Large intestine (tissue), 12 donors: ENCODE measurements at places on chromosomes 1 and 21. TPM values are rescaled to one million over a fixed set of nuclear protein-coding genes. Genes with fewer than 3 reads are reported as not detected.

GRCh38 chr21:44253832-44254710 is 7.6 kb downstream of the DNMT3L start:
- no peak for DNase-seq

- no peak for DNase-seq
Observed at GRCh38 chr1:109637446-109637845, 17.8 kb downstream of the AMPD2 start.

DNA sequence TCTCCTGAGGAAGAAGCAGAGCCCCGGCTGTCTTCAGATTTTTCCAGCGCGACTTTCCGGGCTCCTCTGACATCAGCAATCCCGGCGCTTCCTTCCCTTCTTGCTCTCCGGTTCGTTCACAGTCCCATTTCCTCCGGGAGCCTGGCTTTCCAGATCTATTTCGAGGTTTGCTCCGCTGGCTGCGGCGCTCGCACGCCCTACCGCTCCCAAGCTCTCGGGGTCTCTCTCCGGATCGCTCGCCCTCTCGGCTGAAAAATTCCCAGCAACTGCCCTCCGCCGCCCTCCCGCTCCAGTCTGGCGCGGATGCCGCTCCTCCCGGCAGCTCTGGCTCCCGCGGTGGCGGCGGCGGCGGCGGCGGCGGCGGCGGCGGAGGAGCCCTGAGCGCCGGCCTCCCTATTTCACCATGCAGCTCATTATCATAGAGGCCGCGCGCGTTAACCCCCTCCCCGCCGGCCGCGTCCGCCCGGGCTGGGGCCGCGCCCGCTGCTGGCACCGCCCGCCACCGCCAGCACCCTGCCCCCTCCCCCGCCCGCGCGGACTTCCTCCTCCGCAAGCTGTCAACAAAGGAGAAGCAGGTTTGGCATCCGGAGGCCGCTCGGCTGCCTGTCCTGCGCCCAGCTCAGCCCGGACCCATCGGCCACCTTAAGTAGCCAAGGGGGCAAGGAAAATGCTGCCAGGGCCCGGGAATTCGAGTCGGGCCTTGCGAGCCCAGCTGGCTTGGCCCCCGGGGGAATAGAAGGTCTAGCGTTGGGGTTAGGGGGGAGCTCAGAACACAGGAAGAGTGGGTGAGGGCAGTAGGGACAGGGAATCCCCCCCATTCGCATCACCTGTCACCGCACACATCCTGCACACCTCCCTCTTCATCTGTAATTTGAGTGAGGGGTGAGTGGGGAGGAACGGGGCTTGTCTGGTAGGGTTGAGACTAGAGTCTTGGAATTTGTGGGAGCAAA is at the start of gene PLXNA2:
Gene PLXNA2, minus strand, starts transcription at position 418 of the 950 bp plus-strand sequence. CDS start 26,462 bp downstream, outside the sequence.
- no peak for DNase-seq

- peak; percentile 6 for DNase-seq
Observed at GRCh38 chr21:44711327-44712202, at the start of gene TSPEAR. Gene TSPEAR, minus strand, starts transcription at chr21:44711572. Its CDS starts 58 bp downstream, at chr21:44711514.

DNA sequence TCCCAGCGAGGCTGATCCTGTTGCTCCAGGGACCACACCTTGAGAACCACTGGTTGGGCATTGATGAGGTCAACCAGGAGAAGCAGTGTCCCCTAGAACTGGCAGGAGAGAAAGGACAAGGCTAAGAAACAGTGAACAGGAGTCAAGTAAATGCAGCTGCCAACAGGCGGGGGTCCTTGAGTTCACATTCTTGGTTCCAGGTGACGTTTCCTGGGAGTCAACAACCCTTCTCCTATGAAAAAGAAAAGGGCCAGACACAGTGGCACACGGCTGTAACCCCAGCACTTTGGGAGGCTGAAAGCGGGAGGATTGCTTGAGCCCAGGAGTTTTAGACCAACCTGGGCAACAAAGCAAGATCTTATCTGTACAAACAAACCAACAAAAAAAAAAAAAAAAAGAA is 98.3 kb downstream of the KAZN start:
- DNase-seq, result no peak

GRCh38 chr1:160006312-160006940 is 25.4 kb downstream of the PIGM start:
- DNase-seq, result peak; percentile 71

DNA sequence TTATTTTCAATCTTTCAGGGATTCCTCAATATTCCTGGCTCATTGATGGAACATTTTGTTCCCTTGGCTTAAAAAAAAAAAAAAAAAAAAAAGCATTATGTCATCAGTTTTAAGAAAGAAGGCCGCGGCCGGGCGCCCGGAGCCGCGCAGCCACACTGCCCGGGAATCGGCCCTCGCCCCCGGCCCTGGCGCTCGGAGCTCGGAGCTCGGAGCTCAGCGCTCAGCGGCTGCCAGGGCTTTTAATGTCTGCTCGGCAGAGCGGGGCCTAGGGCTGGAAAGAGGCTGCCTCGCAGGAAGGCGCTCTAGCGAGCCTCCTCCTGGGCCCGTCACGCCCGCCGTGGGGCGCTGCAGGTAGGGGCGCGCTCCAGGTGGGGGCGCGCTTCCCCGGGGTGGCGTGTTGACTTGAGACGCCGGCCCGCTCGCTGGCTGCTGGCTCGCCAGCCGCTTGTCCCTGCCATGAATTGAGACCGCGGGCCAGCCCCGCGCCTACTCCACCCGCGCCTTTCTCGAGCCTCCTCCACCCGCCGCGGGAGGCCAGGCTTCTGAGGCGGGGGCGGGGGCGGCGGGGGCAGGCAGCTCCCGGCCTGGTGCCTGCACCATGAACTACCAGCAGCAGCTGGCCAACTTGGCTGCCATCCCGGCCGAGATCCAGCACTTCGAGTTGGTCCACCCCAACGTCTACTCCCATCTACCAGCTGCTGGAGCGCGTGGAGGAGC is 5.4 kb upstream of the TDRD5 start:
- peak; percentile 45 for DNase-seq

GRCh38 chr1:92372164-92372563 is 73.3 kb downstream of the RPAP2 start:
- no peak for DNase-seq

GRCh38 chr21:35084869-35085268 is 35.8 kb upstream of the RUNX1 start:
- no peak for DNase-seq

- no peak for DNase-seq
Observed at GRCh38 chr1:33853431-33853830, 10.4 kb upstream of the HMGB4 start.

- no peak for DNase-seq
Observed at GRCh38 chr1:220876511-220877376, 2.5 kb upstream of the HLX start.

DNA sequence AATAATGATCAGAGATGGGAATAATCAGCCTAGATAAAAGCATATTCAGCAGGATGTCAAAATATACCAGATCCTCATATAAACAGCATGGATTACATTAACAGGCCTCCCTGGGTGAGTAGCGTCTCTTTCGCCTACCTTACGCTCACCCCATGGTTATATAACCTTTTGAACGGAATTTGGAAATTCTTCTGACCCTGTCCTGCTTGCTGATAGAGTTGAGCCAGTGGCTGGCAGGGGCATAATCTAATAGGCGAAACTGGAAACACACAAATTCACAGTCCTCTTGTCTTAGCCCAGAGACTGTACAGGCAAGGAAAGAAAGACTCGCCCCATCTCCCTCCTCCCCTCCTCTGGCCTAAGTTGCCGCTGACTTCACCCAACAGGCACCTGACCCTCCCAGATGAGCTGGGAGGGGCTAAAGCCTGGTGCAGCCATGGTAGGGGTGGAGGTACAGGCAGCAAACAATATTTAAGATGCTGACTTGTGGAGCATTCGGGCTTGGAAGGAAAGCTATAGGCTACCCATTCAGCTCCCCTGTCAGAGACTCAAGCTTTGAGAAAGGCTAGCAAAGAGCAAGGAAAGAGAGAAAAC is at the start of gene ANGPTL7:
Gene ANGPTL7, plus strand, starts transcription at position 498 of the 594 bp plus-strand sequence. CDS start 225 bp downstream, outside the sequence.
- no peak for DNase-seq

GRCh38 chr1:44254392-44254910 is 41.2 kb downstream of the DMAP1 start:
- DNase-seq, result no peak

- DNase-seq, result no peak
Observed at GRCh38 chr1:183493540-183494245, 21.4 kb downstream of the SMG7 start.

DNA sequence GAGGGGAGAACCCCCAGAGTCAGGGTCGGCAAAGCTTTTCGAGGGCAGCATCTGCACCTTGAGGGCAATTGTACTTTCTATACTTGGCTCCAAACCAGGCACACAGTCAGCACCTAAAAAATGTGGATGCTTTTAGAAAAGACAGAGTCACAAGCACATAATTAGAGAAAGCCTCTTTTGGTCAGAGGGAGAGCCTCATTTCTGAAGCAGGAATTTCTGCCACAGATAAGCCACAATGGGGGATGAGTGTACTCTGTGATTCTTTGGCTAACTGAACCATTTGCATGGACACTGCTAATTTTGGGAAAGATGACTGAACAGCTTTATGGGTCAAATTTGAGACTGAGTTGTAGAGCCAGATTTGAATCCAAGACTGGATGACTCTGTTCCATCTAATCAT is 635.7 kb downstream of the KIF26B start:
- no peak for DNase-seq

GRCh38 chr1:116377541-116378529 is 4.8 kb downstream of the ATP1A1 start:
- peak; percentile 51 for DNase-seq

GRCh38 chr1:19479351-19480120 is 5.8 kb downstream of the CAPZB start:
- no peak for DNase-seq

GRCh38 chr1:195604287-195604686 is 1004.0 kb downstream of the KCNT2 start:
- DNase-seq, result no peak

DNA sequence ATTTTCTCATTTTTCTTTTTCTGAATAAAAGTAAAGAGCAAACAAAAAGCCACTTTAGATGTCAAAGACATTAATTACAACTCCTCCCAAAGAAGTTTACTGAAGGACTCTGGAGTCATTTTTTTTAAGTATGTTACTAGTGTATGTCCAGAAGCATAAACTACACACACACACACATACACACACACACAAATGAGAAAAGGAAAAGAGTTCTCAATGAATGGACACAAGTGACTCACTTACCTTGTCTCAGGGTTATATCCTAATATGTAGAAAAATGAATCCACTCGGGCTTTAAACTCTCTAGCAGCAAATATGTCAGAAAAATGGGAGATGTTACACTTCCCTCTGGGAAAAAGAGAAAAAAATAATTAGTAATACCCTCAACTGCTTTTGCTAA is 223.1 kb downstream of the SLC45A1 start:
- no peak for DNase-seq

DNA sequence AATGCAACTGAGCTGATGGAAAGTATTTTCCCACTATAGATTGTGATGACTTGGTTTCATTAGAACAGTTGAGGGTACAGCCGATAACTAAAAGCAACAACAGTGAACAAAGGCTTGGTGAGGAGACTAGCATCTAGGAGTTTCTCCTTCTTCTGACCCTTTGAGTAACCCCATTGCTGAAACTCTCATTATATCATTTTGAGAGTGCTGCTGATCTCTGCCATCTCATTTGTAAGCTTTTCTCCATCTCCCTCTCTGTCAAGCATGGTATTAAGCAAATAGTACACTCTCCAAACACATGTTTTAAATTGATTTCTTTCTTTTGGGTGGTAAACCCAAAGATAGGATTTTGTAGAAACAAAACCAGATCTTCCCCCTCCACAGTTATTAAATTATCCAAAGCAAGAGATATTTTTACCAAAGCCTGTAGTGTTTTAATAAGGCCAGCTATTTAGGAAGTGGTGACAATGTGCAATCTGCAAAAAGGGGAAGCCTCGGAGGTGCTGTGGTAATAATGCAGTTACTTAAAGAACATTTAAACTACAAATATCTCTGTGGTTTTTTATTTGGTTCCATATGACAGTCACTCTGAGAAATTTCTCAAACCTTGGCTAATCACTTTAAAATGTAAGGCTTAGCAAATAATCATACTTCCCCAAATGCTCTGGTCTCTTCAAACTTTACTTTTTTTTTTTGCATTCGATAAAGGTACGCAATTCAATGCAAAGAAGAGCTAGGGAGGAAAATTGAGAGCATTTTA is 287.5 kb downstream of the HLX start:
- no peak for DNase-seq

DNA sequence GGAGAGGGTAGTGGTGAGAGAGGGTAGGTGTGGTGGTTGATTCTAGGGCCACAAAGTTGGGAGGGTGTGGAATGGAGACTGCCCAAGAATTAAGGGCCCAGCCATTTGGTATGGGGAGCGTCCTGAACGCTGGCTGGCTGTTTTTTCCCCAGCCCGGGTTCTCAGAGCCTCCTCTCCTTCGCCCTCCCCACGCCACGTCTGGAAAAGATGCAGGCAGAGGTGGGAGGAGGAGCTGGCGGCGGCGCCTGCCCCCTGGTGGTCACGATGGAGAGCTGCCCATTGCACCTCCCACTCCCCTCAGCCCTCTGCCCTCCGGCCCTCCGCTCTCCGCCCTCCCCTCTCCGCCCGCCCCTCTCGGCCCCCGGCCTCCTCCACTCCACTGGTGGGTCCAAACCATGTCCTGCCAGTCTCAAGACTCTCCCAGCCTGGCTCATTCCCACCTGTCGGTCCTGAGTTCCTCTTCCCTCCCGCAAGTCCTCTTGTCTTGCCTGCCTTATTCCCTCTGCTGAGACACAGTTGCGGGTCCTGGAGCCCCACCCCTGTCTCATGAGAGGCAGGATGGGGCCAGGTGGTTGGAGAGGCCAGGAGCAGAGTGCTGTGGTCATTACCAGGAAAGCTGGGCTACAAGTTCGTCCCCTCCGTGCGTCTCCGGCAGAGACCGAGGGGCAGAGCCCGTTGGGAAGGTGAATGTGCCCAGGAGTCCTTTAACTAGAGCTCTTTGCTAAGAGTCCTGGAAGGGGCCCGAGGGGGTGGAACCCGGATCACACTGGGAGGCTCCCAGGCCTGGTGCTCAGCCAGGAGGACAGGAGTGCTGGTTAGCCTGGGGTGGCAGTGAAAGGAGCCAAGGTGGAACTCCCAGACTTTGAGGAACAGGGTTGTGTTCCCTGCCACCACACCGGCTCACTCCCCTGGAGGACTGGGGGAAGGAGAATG is 22.6 kb downstream of the ETNK2 start:
- peak; percentile 76 for DNase-seq

The CXADR gene
- polyA plus RNA-seq, result 56.5 TPM

The THEM5 gene
- polyA plus RNA-seq, result 0.45 TPM

The S100A14 gene
- polyA plus RNA-seq, result 437 TPM

The SMCP gene
- polyA plus RNA-seq, result not detected

The F5 gene
- polyA plus RNA-seq, result 0.30 TPM

The TCEA3 gene
- polyA plus RNA-seq, result 29.4 TPM

The KRTAP13-2 gene
- polyA plus RNA-seq, result not detected

The OR2L2 gene
- 0.52 TPM for polyA plus RNA-seq

The KRTAP19-1 gene
- polyA plus RNA-seq, result not detected

The SPRR2B gene
- polyA plus RNA-seq, result not detected

The NEK2 gene
- 11.1 TPM for polyA plus RNA-seq

The NPL gene
- polyA plus RNA-seq, result 28.0 TPM

The AURKAIP1 gene
- 88.4 TPM for polyA plus RNA-seq

The CCDC181 gene
- 1.3 TPM for polyA plus RNA-seq

The UBXN10 gene
- polyA plus RNA-seq, result 1.4 TPM
